Hematopoietic multipotent progenitor cell treated with erythropoietin and hydrocortisone succinate and interleukin-3 and kit ligand, for 15 days (in vitro differentiated cells): ENCODE measurements at places on chromosomes 12 and 14.

DNA sequence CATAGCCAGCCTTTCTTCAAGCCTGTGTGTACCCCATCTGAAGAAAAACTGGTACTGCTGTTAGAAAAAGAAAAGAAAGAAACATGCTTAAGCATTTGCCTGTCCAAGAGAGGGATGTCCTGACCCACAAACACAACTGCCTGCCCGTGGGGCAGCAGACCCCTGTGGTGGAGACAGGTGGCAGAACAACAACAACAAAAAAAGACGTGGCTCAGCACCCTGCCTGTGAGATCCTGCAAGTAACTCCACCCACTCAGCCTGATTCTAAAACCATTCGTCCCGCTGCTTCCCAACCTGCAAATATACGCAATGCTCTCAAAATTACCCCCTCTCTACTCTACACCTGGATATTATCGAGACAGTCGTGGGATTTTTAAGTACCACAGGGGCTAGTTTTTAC is 64.9 kb upstream of the ZDHHC17 start:
- DNase-seq: no peak

DNA sequence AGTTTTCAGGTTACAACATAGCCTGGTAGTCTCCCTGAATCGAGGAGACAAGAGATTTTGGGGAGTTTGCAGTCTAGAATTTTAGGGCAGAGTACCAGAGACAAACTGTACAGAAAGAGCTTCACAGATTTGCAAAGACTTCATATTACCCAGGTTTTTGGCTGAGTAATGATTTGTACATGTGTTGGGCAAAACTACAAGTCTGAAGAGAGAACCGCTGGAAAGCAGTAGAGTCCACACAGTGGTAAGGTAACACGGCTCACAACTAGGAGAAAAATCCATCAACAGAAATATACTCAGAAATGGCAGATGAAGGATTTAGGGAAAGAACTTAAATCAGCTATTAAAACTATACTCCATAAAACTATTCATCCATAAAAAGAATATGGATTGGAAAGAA is 25.7 kb downstream of the FBXO33 start:
- DNase-seq: no peak

DNA sequence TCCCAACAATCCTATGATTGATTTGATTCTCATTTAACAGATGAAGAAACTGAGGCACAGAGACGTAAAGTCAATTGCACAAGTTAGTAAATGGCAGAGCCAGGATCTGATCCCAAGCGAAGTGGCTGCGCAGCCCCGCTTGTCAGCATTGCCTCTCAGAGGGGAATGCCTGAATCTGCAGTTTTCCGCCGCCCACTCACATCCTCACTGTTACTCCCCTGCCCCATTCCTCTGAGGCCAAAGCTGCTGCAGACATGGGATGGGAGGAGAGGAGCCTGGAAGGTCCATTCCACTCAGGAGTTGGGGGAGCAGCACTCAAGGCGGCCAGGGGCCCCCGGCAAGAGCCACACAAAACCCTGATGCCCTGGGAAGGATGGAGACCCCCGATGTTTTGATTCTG is 1.0 kb downstream of the NRIP2 start:
- DNase-seq: no peak

DNA sequence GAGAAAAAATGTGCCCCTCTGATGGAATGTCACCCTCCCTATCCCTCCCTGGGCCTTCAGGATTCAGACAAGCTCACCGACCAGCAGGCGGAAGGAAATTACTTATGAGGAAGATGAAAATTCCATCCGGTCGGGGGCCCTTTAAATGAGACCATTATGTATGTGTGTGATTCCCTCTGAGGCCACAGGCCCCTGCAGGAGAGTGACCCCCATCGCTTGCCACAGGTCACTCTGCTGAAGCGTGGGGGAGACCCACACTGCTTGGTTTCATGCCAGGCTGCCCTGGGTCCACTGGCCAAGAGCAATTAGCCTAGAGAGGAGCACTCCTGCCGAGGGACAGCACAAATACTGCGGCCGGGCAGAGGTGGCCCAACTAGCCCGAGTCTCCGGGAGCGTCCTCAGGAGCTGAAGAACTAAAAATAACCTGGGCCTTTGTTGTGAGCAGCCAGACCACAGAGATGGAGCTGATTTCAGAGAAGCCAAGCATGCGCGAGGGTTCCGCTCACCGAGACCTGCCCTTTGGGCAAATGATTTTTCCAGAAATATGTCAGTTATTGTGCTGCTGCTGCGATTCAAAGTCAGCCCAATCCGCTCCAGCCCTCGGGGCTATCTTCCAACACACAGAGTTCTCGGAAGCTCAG is 276.4 kb downstream of the DPF3 start:
- no peak for DNase-seq

- DNase-seq: no peak
These were observed 845 bp upstream of the COCH start for GRCh38 chr14:30873308-30874119.

- DNase-seq: no peak
These were observed 1454.6 kb downstream of the AACS start for GRCh38 chr12:126519833-126520232.

- no peak for DNase-seq
These were observed 12.4 kb downstream of the ERG28 start for GRCh38 chr14:75648066-75648838.

DNA sequence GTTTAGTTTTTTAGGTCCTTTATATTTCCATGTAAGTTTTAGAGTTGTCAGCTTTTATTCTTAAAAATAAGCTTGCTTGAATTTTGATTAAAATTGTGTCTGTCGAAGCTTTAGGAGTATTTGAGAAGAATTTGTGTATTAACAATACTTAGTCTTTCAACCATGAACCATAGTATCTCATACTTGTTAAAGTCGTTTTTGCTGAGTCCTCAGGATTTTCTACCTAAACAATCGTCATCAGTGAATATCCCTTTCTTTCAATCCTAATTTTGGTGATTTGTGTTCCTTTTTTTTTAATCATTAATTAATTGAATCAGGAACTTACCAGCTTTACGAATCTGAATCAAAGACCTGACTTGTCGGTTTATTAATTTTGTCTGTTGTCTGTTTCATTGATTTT is 18.2 kb downstream of the CAND1 start:
- DNase-seq: no peak

DNA sequence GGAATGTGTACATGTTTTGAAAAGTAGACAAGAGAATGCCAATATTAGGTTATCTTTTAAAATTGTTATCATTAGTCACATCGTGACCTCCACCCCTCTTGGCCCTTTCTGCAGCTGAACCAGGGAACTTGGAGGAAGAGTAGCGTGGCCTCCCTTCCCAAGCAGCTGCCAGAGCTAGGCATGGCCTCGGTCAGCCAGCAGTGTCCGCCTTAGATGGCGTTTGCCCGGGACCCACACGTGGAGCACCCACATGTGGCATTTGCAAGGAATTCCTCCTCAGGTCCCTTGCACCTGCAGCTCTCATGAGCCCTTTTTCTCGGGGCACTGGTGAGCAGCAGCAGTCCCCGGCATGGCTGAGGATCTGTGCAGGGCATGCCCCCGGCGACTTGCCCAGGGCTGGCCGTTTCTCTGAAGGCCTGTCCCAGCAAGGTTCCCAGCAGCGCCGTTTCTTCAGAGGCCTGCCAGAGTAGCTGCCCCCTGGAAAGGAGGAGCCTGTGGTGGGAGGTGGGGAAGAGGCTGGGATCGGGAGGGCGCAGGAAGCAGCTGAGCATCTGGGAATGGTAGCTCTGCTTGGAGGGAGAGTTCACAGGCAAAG is 10.8 kb downstream of the JDP2 start:
- no peak for DNase-seq

DNA sequence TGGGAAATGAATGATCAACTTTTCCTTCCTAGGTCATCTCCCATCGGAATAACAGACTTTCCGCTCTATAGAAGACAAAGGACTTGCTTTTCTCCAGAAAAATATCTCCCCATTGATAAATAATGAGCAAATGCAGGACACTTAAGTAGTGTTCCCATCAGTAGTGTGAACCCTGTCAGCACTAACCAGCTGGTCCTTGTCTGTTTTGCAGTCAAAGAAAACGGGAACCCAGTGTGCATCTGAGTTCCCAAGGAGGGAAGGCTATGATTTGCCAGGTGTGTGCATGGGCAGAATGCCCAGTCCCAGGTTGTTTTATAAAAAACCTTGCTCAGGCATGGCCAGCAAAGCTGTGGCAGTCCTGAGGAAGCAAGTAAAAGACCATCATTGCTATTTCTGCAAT is 256.5 kb upstream of the HMGA2 start:
- no peak for DNase-seq

GRCh38 chr14:84988357-84988756 is 541.6 kb upstream of the FLRT2 start:
- no peak for DNase-seq

- DNase-seq: no peak
These were observed 150.3 kb downstream of the CEP83 start for GRCh38 chr12:94309373-94309772.

DNA sequence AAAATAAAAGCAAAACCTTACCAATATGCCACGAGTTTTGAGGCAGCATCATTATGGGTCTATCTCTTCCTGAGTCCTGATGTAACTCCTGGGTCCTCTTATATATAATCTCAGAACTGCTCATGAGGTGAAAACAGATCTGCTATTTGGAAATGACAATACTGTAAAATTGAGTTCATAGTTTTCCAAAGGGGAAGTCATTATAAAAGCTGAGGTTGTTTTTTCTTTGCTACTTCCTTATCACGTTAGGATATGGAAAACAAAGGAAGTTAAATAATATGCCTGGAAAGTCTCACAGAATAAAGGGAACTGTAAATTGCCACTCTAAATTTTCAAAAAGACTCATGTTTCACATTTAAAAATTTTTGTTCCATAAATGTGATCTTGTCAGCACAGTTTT is at the start of gene CD163L1:
CD163L1 (minus strand) TSS at position 78 of the 400 bp plus-strand sequence; CDS start at position 52, 26 bp downstream.
- DNase-seq: no peak
